Sigmoid colon (tissue), 7 donors: ENCODE measurements at places on chromosomes 11 and 22.

- DNase-seq = no peak
Measured at GRCh38 chr11:77151804-77152509, 23.9 kb downstream of the MYO7A start.

GRCh38 chr22:22098457-22099193 is 116.0 kb upstream of the TOP3B start:
- DNase-seq = no peak

DNA sequence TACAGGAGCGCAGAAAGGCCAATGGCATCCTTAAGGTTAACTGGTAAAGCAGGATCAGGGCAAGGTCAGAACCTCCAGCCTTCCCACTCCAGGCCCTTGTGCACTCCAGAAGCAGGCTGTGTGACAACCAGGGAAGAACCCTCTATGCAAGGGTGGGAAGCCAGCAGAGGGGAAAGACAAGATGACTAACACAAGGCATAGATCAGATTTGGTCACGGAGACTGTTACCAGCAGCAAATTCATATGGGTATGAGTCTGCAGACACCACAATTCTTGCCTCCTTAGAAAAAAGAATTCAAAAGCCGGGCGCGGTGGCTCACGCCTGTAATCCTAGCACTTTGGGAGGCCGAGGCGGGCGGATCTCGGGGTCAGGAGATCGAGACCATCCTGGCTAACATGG is 39.8 kb upstream of the MTNR1B start:
- DNase-seq = no peak

GRCh38 chr22:39937906-39938305 is 22.3 kb upstream of the TMA7B start:
- no peak for DNase-seq

- no peak for DNase-seq
Measured at GRCh38 chr11:19696073-19696472, 16.6 kb upstream of the NAV2 start.

DNA sequence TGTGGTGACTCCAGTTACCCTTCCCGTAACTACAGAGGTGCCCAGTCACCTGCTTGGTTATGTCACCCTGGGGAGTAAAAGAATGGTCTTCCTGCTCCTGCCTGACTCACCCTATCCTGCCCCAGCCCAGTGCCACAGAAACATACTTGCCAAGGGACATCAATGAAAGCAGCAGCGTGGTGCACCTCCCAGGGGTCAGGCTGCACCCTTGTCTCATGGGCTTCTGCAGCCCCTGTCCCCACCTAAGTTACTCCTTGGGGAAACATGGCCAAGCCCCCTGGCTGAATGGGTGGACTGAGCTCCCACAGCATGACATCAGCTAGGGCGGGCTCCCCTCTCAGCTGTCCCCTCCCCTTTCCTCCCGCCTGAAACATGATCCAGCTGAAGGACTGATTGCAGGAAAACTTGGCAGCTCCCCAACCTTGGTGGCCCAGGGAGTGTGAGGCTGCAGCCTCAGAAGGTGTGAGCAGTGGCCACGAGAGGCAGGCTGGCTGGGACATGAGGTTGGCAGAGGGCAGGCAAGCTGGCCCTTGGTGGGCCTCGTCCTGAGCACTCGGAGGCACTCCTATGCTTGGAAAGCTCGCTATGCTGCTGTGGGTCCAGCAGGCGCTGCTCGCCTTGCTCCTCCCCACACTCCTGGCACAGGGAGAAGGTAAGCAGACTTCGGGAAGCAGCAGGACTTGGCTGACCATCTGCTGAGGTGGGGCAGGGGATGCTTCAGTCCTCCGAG is at the start of gene HTR3A:
Gene HTR3A, plus strand, starts transcription at position 368 of the 730 bp plus-strand sequence. Its CDS starts 218 bp downstream, at position 586.
- no peak for DNase-seq

DNA sequence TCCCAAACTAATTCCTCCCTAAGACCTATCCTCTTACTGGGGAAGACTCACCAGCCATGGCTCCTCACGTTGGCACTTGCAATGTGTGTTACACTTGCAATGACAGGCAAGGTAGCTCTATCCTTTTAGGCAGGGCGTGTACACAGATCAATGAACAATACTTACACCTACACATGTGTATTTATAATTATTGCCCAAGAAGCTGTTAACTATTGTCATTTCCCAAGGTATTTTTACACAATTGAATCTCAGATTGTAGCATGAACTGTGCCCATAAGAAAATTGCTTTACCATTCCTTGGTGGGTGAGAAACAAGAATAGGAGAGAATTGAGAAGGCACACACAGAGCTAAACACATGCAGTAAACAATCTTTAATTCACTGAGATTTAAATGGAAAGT is at the start of gene CARD18:
Gene CARD18, minus strand, starts transcription at position 101 of the 400 bp plus-strand sequence. Its CDS starts 43 bp downstream, at position 58.
- DNase-seq = no peak
